ENCODE measurements at places on chromosomes 2 and 18.
A peak's percentile ranks its signal among the peaks of the same experiment; 100 is the strongest.

DNA sequence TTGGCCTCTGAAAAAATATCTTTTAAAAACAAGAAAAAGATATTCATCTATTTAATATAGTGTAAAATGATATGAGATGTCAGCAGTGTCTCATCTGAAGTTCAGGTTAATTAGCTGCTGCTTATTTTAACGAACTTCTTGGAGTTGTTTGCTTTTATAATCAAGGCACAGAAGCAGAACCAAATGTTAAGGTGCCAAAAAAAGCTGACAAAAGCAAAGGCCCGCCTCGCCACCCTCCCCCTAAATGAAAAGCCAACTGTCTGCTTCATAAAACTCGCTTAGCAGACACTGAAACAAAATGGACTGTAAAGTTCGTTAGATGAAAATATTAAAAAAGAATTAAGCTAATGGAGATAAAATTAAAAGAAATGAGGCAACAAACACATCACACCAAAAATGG is 562.6 kb downstream of the ZEB2 start:
- no peak for DNase-seq

DNA sequence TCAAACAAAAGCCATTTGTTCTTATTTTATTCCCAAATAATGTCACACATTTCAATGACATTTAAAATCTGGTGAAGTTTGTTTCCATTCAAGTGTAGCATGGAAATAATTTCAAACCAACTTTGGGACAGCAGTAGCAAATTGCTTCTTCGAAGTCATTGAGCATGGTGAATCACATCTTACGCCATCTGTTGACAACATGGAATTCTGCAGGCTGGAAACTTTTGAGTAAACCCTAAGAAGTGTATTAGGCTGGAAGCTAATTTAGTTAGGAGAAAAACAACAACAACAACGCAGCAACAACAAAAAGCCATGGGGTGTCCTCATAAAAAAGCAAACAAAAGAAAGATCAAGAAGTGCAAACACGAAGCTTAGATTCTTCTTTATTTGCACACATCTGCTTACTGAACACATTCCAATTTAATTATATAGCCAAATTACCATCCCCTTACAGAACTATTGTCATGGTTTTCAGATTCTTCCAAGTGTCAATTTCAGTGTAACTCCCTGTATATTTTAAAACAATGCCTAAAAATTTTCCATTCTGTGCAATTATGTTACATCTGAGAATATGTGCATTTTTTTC is 659.0 kb upstream of the CDH7 start:
- DNase-seq, result peak; percentile 14

DNA sequence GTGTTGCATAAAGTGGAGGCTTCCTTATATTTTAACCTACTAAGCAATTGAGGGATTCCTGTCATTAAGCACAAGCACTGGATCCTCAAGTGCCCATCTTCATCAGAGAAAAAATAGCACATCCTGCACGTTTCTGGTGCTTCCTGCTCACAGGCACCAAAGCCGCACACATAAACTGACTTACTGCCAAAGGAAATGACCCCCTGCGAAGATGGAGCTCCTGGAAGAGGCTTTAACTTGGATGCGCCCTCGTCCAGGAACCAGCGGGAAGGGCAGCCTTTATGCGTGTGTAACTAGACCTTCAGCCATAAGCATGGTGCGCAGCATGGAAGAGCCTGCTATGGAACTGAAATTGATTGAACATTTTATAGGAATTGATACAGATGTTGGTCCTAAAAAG is 188.7 kb downstream of the FTCDNL1 start:
- no peak for DNase-seq

DNA sequence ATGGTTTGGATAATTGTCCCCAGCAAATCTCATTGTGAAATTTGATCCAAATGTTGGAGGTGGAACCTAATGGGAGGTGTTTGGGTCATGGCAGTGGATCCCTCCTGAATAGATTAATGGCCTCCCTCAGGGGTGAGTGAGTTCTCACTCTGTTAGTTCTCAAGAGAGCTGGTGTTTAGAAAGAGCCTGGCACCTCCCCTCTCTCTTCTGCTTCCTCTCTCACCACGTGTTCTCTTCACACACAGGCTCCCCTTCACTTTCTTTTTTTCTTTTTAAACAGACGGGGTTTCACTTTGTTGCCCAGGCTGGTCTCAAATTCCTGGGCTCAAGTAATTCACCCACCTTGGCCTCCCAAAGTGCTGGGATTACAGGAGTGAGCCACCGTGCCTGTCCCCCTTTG is 111.6 kb upstream of the LTBP1 start:
- no peak for DNase-seq

GRCh38 chr2:24121066-24121465 is 2.1 kb downstream of the PFN4 start:
- no peak for DNase-seq

DNA sequence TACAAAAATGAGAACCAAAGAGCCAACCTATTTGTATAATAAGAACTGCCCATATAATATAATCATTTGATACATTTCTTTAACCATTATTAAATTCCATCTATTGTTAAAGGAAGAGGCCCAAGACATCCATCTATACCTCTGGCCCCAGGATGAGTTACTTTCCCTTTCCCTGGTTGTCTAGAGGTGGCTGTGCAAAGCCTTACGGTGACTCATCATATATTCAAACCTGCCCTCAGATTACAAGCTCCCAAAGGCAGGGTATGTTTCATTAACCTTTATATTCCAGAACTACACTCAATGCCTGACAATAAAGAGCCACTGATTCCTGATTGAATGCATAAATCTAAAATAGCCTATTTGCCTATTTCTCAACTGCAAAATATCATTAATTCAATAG is 105.8 kb upstream of the PID1 start:
- peak; percentile 3 for DNase-seq

- no peak for DNase-seq
Measured at GRCh38 chr2:162826921-162827320, 11.6 kb downstream of the KCNH7 start.

GRCh38 chr2:119488245-119489214 is 35.8 kb downstream of the SCTR start:
- no peak for DNase-seq

DNA sequence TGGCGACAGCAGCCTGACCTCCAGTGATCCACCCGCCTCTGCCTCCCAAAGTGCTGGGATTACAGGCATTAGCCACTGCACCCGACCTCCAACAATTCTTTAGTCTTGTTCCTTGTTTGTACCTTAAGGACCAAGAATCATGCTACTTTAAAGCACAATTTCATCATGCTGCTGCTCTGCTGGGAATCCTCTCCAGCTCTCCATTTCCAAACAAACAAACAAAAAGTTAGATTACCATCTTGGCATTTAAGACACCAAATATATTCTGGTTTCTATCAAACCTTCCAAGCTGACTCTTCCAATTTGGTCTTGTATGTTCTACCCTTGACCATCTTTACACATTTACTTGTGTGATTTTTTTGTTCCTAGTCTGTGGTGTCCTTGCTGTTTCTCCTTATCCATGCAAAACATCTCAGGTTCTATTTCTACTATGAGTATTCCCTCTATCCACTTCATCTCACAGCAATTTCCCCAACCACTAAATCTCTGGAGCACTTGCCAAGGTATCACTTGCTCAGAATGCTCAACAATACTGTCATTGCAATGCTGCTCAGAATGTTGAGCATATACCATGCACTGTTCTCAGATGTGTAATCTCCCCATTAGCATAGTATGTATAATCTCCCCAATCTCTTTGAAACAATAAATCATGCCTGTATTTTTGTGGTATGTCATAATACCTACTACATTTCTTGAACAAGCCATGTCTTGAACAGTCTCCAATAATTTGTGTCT is 73.2 kb upstream of the GALNT5 start:
- no peak for DNase-seq

GRCh38 chr2:164898475-164898874 is 56.9 kb downstream of the SLC38A11 start:
- no peak for DNase-seq

DNA sequence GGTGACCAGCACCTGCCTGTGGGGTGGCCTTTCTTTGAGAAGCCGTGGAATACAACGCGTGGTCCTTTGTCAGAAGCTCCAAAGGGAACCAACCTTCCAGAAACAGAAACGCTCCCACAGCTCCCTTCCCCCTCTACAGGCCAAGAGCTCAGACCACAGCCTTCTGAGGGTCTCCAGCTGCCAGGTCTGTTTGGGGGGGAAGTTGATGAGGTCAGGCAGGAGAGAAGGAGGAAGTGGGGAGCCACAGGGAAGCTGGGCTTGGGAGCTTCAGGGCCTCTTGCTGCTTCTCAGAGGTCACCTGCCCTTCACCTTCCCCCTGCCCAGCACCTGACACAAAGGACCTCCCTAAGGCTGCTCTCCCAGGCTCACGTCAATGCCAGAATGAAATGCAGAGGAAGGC is 287.7 kb upstream of the ID2 start:
- DNase-seq, result no peak

GRCh38 chr2:64325477-64325851 is 128.5 kb upstream of the LGALSL start:
- no peak for DNase-seq

DNA sequence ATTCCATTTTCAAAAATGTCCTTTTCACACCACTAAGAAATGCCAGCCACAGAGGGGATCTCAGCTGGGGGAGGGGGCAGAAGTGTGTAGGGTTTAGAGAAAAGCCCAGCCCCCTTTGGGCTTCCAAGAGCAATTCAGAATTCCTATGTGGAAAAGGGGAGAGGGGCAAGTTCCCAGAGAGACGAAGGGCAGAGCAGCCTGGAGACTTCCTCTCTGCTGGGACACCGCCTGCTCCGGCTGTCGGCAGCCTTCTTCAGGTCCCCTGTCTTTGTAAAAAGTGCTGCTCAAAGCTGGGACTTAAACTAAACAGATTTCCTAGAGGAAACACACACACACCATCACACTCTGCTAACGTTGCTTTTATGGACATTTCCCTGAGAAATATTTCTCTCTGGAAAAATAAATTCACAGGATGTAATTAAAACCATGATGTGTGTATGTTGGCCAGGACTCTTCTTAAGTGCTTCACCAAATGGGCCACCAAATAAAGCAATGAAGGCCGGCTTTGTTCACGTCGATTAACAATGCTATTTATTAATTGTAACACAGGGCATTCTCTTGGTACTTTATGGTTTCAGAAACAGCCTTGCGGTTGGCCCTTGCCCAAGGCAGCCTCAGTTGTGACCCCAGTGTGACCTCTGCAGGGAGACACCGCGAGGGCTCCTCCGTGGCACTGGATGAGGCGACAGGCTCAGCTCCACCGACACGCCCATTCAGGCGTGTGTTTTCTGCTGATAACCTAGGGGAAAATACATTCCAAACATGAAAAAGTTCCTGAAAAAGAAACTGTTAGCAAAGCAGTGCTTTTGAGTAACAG is 5.6 kb upstream of the ASB1 start:
- DNase-seq, result no peak

GRCh38 chr2:151475071-151475470 is 65.4 kb downstream of the RIF1 start:
- no peak for DNase-seq

DNA sequence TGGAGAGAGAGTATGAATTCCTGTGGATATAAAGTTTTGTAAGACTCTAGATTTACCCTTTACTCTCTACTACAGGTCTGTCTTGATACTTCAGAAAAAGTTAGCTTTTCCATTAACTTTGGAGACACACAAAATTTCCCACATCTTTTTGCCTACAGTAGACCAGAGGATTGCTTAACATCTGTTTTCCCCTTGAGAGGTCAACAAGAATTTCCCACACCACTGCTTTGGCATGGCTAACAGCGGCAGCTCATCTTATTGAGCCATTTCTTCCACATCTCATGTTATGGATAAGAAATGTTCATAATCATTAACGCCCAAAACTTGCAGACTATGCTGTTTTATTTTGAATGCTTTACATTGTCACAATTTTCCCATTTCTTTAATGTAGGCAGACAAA is 273.6 kb upstream of the RGPD4 start:
- no peak for DNase-seq

DNA sequence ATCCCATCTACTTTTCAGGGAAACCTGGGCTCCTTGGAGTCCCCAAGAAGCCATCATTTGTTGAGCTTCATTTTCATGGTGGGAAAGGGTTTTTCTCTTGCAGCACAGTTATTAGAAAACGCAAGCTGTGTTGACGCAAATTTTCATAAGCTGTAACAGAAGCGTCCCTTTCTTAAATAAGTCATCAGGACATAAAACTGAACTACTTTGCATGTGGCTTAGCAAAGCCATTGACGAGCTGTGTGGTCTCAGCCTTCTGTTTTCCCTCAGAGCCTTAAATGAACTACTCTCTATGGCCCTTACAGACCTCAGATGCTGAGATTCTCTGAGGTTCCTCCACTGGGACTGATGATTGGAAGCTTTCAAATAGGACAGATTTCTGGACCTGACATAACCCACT is 85.1 kb downstream of the ARL4C start:
- DNase-seq, result no peak

DNA sequence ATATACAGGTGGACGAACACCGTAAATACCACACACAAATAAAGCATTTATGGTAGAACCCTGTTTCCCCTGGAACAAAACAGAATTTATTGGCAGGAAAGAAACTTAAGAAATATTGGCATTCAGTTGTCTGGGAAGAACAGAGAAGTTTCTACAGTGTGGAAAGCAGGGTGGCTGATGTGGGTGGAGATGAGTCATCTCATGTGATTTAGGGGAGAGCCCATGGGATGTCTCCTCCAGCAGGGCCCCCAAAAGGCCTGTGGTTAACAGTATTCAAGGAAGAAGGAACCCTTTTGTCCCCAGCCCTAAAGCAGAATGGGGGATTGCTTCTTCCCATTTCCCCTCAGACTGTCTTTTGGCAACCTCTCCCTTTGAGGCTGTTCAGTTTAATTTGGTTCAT is 24.2 kb downstream of the SIX3 start:
- no peak for DNase-seq

GRCh38 chr2:163553601-163554000 is 182.2 kb downstream of the FIGN start:
- no peak for DNase-seq

DNA sequence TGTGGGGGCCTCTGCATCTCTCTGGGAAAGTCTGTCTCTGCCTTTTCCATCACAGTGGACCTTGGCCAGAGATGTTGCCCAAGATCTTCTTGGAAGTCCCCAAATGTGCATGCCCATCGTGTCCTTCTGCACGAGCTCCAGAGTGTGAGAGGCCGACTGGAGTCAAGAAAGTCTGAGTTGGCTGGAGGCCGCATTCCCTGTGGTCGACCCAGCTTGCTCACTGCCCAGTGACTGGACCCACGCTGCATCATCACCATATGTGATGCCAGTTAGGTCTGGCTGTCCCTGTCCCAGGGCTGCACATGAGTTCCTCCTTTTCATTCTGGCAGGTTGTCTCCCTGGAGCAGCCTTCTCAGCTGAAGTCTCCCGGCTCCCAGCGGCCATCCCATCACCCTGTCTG is 93.8 kb downstream of the ARL4C start:
- no peak for DNase-seq

DNA sequence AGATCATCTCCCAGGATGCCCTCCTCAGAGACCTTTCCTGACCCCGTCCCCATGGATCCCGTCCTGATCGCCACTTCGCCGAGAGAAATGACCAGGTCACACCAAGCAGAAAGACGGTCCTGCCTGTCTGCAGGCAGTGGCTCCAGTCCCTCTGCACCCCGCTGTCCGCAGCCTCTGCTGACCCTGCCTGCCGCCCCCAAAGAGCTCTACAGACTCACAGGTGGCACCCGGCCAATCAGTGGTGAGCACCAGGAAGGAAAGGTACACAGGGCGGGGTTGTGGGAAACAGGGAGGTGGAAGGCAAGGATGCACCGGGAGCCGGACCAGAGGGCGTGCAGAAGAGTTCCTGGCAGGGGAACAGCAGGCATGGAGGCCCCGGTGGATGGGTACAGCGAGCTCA is 94.8 kb downstream of the NDUFA10 start:
- no peak for DNase-seq
